ENCODE measurements at places on chromosomes 2 and 18.

GRCh38 chr18:76005632-76006208 is 489.3 kb downstream of the ZNF516 start:
- DNase-seq, result no peak

- DNase-seq, result no peak
Measured at GRCh38 chr18:10900435-10900834, 248.9 kb downstream of the PIEZO2 start.

GRCh38 chr18:34697233-34697632 is 12.9 kb upstream of the DTNA start:
- DNase-seq, result no peak

DNA sequence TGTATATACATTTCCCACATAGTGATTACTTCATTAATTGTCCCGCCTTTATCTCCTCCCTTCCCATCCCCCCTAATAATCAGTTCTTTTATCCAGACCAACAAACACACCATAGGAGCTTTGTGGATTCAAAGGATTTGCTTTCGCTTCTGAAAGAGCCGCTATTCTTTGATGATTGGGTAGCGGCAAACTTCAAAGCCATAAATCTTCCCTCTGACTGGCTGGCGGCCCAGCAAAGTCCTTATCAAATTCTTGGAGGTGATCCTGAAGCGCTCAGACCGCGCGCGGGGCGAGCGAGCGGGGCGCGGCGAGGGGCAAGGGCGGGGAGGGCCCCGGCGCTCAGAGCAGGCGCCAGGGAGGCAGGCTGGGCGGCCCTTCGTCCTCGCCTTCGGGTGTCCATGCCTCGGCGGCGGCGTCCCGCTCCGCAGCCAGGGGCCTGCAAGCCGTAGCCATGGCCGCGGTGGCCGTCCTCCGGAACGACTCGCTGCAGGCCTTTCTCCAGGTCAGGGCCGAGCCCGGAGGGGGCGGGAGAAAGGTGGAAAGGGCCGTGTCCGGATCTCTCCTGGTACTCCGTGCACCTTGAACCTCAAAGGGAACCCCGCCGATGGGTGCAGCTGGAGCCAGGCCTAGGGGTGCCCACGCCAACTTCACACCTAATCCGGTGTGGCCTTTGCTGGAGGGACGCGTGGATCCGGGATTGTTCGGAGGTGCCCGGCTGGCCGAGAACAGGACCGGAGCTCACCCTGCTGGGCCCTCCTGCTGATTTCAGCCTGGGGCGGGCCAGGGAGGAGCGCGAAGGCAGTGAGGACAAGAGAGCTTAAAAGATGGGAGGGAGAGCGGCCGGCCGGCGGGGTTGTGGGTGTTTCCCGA is at the start of gene SP5:
SP5 (plus strand) TSS at position 276 of the 870 bp plus-strand sequence; CDS start at position 452, 176 bp downstream.
- no peak for DNase-seq

GRCh38 chr2:120940319-120940696 is 204.6 kb downstream of the GLI2 start:
- no peak for DNase-seq
